Right lobe of liver (tissue), 6 donors: ENCODE measurements at places on chromosomes 6 and 20. TPM values are rescaled to one million over a fixed set of nuclear protein-coding genes. Genes with fewer than 3 reads are reported as not detected.
A peak's percentile ranks its signal among the peaks of the same experiment; 100 is the strongest.

GRCh38 chr20:32439132-32439829 is 81.2 kb downstream of the ASXL1 start:
- DNase-seq: no peak

- DNase-seq: no peak
These were observed 150.9 kb downstream of the DST start for GRCh38 chr6:56491606-56492328.

- DNase-seq: no peak
These were observed 323.6 kb downstream of the UBE3D start for GRCh38 chr6:82741996-82742385.

GJA1 gene
- 1.9 TPM for total RNA-seq

OR12D3 gene
- total RNA-seq: not detected

GRCh38 chr6:12890171-12890790 is 173.7 kb downstream of the PHACTR1 start:
- DNase-seq: no peak

DNA sequence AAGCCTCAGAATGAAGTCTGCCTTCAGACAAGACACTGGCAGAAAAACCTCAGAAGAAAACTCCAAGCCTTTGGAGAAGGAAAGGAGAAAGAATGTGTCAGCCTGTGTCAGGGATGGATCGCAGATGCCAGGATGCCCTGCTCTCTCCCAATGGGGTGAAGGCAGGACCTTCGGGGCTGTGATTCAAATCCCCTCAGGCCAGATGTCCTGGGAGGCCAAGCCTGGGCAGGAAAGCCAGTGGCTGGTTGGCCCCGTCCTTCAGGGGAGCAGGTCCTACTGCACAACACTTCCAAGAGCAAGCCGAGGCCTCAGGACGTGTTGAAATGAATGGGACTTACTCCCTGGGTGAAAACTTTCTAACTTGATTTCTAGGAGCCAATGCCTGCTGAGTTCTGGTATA is 36.5 kb downstream of the GJA10 start:
- no peak for DNase-seq

GRCh38 chr6:31769684-31770371 is 7.3 kb downstream of the VWA7 start:
- peak; percentile 83 for DNase-seq

DNA sequence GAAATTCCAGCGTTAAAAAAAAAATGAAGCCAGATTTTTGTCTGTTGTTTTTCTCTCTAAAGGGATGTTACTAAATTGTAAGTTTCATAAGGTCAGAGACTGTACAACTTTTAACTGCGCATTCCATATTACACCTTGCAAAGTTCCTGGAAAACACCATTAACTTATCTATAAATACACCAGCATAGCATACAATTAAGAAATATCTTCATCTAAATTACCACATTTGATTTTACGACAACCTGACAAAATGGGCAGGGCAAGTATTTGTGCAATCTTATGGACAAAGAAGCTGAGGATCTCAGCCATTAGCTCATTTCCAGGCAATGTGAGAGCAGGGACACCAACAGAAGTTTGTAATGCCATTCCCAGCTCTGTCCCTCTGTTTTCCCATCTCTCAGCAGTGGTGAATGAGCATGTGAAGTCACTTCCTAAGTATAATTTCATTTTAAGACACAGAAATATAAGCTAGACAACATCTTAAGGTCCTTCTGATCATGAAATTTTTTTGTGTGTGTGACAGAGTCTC is 12.9 kb upstream of the GCM1 start:
- DNase-seq: no peak

- no peak for DNase-seq
These were observed 157.6 kb upstream of the PDE7B start for GRCh38 chr6:135693811-135694370.

SLC17A1 gene
- 18.4 TPM for total RNA-seq

- no peak for DNase-seq
These were observed 13.1 kb downstream of the DNPH1 start for GRCh38 chr6:43216200-43216599.

SIRPD gene
- total RNA-seq: not detected

DNA sequence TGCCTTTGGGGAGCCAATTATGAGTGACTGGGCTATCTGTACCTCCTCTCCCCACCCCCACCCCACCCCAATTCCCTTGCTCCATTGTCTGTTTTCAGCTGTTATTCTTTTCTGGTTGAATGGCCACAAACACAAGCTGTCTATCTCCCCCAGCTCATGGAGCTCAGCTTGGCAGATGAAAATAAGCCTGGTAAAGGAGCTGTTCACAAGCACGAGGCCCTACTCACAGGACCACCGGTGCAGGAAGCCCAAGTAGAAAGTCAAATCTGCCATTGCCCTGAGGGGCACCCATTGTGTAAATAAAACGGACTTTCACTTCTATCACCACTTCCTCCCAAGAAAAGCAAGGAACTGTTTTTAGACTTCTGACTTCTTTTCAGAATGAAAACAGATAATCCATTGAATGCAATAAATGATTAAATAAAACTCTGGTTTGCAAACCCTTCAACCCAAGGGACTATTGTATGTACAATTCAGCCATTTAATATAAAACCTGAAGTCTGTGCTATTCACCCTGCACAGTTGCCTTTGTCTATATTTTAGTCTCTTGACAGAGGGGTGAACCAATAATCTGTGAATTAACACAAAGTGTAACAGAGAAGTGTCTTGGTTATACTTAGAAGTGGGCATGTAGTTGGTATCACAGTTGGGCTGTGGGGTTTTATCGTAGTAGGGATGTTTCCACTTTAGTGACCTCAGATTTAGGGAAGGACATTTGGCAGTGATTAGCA is 27.7 kb downstream of the RIPOR2 start:
- no peak for DNase-seq

CTAGE9 gene
- not detected for total RNA-seq

DNA sequence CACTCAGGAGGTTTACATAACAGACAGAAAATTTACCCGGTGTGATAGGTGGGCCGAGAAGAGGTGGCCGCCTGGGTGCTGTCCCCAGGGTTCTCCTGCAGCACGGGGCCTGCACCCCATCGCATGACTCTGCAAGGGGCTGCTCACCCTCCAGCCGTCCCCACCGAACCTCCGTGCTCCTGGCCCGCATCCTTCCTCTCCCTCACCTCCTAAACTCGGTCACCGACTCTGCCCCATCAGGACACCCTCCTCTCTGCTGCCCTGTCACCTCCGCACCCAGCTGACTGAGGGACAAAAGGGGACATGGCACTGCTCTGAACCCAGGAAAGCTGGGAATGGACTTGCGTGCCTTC is 147.6 kb downstream of the SYNDIG1 start:
- DNase-seq: no peak

- DNase-seq: no peak
These were observed 67.7 kb upstream of the ZNFX1 start for GRCh38 chr20:49345524-49345923.

DNA sequence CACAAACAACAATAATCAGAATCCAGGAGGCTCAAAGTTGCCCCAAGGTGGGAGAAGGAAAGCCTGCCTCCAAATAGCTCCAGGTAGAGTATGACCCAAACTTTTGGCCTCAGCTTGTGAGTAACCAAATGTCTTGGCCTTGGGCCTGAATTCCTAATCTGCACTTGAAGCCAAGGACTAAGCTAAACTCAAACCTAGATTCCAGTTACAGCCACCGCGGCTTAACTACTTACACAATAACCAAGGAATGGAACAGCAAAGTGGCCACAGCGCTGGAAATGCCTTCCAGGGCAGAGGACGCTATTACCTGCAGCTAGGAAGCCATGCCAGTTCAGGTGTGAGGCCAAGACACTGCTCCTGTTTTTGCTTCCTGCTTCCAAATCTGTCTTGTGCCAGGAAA is 4.6 kb downstream of the NINL start:
- DNase-seq: no peak

DNA sequence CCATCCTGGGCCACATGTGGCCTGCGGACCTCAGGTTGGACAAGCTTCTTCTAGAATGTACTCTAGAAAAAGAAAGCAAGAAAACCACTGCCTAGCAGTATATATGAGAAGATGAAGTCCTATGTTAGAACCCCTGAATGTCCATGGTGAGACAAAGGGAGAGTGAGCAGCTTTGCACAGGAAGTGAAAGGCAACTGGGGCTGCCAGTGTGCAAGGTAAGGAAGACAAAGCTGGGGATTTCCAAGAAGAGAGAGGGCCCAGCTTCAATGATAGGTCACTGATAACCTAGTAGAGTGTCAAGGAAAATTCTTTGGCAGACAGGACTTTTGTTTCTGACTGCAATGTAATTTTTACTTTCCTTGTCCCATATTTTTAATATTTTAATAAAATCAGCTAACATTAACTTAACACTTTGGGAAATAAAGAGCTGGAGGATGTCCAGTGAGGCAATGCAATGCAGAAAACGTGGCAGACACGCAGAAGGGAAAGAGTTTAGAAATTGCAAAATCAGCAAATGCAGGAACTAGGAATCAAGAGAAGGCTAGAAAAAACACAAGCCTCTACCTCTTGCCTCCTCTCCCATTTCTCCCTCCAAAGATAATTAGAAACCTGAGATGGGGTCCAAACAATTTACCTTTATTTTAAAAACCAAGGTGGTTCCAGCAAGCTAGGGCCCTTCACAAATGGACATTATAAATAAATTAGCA is 47.4 kb downstream of the CYP39A1 start:
- no peak for DNase-seq

DNA sequence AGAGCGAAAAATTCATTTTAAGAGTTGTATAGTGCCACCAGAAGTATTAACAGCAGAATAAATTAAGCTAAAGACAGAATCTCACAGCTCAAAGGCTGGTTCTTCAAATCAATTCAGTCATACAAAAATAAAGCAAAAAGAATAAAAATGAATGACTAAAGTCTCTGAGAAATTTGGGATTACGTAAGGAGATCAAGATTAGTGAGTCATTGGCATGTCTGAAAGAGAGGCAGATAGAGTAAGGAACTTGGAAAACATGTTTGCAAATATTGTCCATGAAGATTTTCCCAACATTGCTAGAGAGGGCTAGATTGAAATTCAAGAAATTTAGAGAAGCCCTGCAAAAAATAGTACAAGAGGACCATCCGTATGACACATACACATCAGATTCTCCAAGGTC is 1413.9 kb upstream of the ADGRB3 start:
- no peak for DNase-seq

DNA sequence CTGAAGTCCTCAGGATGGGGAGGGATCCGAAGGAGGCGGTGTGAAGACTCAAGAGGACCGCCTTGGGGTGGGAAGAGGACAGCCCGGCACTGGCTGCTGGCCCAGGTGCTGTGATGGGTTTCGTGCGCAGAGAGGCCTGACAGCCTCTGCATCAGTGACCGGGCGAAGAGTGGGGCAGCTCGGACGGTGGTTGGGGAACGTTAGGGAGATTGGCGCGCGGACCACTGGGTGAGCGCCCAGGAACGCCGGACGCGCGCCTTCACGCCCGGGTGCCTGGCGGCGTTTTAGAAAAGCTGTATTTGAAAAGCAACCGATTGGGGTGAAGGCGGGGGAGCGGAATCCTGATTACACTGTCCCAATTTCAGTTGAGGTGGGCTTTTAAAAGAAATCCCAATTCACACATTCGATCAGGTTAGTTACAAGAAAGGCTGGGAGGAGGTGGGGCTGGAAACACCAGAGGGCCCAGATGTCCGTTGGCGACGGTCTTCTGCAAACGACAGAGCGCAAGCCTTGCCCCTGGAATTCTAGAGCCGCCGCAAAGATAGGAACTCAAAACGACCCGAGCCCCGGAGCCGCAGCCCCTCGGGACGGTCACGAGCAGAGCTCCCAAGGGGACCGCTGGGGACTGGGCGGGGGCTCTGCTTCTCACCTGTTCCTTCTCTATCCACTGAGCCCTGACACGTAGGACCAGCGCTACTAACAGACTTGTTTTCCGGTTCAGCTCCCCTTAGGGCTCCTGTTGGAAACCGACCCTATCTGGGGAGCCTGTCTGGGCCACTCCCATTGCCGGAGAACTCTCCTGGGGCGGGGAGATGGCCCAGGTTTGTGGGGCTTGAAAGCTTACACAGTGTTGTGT is 8.5 kb upstream of the TRIM40 start:
- DNase-seq: no peak

- DNase-seq: no peak
These were observed 25.1 kb upstream of the CMTR1 start for GRCh38 chr6:37407948-37408347.

DNA sequence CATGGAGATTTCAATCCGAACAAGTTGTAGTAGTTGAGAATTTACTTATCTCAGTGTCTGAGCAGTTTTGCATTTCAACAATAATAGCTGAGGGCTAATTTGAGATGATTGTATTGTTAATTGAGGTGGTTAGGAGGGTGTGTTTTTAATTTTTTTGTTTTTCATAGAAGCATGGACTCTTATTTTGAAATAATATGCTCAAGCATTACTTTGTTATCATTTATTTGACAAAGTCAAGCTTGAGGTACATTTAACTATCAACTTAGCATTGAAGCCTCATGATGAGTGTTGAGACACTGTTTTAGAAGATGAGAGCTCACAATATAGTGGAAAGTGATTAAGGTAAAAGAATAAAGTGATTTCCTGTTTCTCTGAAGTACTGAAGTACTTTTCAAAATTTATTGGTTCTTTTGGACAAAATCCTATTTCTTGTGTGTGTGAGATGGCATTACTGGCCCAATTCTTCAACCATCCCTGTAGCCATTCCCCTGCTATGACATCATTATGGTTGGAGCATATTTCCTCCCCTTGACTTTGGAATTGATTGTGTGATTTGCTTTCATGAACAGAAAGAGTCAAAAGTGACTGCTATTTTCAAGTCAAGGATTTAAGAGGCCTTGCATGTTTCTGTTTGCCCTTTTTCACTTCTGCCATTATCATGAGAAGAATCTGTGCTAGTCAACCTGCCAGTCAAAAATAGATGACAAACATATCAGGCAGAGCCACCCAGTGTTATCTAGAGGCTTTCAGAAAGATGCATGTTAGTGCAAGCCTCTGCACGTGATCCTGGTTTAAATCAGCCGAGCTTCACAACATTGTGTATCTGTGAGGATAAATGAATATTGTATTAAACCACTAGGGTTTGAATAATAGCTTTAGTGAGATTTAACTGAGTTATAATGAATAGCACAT is 1112.3 kb upstream of the CITED2 start:
- no peak for DNase-seq

DNA sequence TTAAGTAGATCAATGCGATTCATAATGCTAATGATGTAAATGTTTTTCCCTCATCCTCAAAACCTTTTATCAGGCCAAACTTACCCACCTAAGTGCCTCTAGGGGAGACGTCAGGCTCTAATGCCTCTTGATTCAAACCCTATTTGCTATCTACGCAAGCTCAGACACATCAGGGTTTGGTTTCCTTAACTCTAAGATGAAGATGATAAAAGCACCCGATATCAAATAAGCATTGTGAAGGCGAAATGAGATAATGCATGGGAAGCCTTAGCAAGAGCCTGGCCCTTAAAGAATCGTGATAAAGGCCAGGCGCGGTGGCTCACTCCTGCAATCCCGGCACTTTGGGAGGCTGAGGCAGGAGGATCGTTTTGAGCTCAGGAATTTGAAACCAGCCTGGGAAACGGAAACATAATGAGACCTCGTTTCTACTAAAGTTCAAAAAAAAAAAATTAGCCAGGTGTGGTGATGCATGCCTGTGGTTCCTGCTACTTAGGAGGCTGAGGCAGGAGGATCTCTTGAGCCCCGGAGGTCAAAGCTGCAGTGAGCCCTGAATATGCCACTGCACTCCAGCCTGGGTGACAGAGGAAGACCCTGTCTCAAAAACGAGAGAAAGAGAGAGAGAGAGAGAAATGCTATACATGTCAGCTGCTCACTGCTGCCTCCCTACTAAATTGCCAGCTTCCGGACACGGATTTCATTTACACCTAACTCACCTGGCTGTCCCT is 13.5 kb downstream of the CNKSR3 start:
- no peak for DNase-seq

GRCh38 chr6:21273451-21273850 is 320.1 kb upstream of the SOX4 start:
- DNase-seq: no peak

- DNase-seq: no peak
These were observed 104.5 kb upstream of the SPACA1 start for GRCh38 chr6:87943191-87943590.

ASIP gene
- not detected for total RNA-seq
